ENCODE measurements at places on chromosomes 13 and 19.

- no peak for DNase-seq
These were observed 2.6 kb downstream of the CAPN12 start for GRCh38 chr19:38741670-38742069.

DNA sequence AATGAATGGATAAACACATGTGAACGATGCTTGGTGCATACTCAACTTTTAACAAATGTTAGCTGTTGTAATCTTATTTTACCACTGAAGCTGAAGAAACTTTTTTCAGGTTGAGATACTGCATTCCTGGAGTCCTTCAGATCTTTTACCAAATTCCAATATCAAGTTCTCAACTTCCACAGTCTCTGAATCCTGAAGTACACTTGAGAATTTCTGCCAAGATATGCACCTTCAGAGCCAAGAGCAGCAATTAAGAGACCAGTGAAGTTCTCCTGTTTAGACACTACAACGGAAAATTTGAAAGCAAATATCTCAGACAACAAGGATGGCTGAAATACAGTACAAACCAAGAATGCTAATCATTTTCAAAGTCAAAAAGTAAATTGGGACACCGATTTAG lies 84.6 kb upstream of the MTIF3 start:
- no peak for DNase-seq

- DNase-seq, result no peak
These were observed 12.5 kb downstream of the CAPN12 start for GRCh38 chr19:38731654-38732301.

DNA sequence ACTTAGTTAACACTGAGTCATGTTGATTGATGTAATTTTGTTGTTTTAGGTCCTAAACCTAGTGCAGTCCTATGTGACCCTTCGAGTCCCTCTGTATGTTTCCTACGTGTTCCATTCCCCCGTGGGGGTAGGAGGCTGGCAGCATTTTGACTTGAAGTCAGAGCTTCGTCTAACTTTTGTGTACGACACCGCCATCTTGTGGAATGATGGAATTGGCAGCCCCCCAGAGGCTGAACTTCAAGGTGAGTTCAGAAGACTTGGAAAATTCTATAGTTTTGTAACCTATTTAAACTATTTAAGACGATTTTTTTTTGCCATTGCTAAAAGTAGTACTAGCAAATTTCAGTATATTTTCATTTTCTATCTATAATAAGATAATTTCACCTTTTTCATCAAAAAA lies 117.9 kb downstream of the STOML3 start:
- DNase-seq, result no peak

DNA sequence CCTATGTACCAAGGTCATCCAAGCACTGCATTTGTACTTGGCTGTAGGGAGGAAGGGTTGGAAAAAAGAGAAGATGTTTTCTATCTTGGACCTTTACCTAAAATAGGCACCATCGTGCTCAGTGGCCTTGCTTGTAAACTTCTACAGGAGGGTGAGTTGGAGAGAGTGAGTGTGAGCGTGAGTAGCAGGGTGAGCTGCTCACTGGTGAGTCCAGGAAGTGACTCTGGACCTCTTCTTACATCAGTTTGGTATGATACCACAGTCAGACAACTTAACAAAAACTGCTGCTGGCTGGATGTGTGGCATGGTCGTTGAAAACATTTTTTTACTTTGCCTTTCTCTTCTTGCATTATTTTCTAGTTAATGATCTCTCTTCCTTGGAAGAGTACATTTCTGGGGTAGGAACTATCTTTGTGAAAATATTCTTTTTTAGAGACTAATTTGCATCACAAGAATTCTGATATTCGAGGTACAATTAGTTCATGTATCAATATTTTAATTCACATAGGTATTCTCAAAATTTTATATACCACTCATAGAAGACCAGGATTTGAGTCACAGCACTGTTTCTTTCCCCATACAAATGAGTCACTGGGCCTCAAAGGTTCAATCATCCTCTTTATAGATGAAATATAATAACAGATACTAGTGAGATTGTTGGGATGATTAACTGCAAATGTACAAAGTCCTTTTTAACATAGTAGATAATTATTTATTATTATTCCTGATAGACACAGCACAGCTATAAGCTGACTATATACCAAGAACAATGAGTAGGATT lies 651 bp downstream of the SERPINE3 start:
- no peak for DNase-seq

DNA sequence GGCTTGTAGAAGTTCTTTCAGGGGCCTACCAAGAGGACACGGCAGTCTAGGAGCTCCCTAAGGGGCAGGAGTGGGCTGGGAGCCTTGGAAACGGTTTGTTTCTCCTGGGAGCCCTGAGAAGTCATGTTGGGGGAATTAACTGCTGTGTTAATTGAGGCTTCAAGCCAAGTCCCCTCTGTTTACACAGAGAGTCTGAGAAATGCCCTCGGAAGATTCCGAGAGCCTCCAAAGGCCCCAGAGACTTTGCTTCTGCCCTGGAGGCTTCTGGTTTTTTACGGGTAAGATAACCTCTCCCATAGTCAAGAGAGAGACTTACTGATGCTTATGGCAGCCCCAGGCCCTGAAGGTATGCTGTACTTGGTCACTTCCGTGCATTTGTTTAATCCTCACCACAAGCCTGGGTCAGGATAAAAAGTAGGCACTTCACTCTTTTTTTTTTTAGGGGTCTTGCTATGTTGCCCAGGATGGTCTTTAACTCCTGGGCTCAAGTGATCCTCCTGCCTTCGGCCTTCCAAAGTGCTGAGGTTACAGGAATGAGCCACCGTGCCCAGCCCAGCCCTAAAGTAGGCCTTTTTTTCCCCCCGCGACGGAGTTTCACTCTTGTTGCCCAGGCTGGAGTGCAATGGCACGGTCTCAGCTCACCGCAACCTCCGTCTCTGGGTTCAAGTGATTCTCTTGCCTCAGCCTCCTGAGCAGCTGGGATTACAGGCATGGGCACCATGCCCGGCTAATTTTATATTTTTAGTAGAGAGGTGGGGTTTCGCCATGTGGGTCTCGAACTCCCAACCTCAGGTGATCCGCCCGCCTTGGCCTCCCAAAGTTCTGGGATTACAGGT lies 15.2 kb downstream of the IER2 start:
- peak; percentile 48 for DNase-seq

DNA sequence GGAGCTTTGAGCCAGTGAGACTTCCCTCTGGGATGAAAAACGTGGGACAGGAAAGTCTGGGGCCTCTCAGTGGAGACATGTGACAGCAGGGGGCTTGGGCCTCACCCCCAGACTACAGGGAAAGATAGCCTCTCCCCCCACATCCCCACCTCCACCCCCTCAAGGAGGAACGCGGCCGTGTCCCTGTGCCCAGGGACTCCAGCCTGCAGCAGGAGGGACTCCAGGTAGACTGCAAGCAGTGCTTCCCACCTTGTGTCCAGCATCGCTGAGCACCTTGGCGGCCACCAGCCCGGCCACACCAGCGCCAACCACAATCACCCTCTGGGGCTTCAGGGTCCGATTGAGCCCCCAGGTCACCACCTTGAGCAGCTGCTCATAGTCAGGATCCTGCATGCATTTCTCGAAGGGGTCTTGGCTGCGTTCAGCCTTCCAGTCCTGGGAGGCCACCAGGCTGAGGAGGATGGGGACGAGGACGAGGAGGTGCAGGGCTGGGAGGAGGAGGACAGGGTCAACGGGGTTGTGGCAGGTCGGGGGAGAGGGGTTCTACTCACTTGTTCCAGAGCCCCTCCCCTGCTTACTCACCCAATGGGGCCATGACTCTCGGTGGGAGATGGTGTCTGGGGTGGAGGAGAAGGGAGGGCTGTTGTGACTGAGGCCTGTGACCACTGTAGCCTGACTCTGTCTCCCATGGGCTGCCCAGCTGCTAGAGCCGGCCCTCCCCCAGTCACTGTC lies 955 bp downstream of the IL4I1 start:
- DNase-seq, result no peak

DNA sequence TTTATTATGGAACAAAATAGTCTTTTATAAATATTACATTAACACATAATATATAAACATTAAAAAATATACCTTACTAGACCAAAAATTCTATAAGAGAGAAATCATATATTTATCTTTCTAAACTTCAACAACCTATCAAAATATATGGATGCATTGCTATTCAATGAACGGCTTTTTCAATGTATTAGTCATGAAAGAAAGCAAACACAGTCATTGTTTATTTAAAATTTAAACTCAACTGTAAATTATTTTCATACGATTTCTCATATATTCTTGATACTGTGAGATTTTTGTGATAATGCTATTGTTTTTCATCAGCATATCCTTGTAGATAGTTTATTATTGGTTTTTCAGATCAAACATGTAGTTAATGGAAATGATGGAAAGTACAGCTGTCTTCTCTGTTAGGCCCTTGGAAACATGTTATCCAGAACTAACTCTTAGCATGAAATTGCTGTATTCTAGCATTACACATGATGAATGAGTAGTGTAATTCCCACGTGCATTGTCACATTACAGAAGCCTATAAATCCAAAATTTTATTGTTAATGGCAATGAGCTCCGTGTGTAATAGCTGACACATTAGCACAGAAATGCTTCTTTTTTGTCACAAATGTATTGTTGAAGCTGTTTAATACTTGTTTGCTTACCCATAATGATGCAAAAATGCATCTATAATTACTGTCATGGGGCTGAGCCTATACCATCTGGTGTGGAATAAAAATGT lies 1639.9 kb downstream of the SLITRK5 start:
- DNase-seq, result no peak

DNA sequence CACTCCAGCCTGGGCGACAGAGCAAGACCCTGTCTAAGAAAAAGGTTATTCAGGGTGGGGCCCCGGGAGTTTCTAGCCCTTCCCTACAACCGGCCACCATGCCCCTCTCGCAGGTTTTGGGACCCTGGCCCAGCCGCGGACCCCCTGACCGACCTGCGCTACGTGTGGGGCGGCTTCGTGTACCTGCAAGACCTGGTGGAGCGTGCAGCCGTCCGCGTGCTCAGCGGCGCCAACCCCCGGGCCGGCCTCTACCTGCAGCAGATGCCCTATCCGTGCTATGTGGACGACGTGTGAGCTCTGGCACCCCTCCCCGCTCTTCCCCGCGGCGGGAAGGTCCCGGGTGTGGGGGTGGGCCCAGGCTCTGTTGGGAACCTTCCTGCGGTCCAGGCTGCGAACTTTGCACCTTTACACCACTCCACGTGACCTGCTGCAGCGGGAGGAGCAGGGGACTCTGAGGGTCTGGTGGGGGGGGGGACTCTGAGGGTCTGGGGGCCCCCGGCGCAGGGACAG lies 6.3 kb downstream of the ABCA7 start:
- no peak for DNase-seq

GRCh38 chr13:57673197-57673596 lies 41.7 kb downstream of the PCDH17 start:
- DNase-seq, result no peak

DNA sequence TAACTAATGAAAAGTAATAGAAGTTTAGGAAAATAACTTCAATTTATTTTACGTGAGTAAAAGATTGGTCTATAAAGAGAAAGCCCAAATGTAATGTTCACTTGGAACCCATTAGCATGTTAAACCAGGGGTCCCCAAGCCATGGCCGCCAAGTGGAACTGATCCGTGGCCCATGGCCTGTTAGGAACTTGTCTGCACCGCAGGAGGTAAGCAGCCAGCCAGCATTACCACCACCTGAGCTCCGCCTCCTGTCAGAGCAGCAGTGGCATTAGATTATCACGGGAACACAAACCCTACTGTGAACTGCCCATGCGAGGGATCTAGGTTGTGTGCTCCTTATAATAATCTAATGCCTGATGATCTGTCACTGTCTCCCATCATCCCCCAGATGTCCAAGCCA lies 818.7 kb upstream of the GPC6 start:
- DNase-seq, result no peak
